NCI-H187 (cell line): ENCODE measurements at places on chromosomes 1 and 21.

DNA sequence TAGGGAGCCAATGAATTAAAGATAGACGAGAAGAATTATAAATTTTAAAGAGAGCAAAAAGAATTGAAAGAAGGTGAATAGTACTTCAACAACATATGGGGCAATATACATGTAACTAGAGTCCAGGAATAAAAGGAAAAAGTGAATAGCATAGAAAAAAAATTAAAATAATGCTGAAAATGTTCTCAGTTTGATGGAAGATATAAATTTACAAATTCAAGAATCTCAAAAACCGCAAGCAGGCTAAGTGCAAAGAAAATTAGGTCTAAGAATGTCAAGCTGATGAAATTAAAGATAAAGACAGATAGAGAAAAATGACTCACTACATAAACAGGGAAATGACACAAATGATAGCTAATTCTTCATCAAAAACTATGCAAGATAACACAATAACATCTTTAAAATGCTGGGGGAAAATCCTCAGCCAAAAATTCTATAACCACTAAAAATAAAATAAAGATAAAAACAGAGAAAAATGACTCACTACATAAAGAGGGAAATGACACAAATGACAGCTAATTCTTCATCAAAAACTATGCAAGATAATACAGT is 326.3 kb downstream of the TBX15 start:
- no peak for DNase-seq

DNA sequence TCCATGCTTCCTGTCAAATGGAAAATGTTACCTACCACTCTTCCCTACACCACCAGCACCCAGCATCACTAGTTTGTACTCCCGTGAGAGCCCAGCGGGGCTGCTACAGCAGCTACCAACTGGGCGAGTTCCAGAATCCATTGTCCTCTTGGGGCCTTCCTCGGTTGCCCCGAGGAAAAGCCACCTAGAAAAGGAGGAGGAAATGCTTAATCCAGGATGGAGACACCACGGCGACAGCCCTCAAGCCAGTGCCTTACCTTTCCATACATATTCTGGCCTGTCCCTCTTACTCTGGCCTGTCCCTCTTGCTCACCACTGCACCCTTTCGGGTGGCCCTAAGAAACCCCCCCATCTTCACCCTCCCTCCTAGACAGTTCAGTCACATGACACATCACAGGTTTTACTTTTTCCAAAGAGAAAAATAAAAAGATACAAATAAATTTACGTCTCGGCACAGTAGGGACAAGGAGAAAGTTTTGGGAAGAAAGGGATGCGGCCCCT is 478 bp downstream of the RIT1 start:
- peak; percentile 58 for DNase-seq

DNA sequence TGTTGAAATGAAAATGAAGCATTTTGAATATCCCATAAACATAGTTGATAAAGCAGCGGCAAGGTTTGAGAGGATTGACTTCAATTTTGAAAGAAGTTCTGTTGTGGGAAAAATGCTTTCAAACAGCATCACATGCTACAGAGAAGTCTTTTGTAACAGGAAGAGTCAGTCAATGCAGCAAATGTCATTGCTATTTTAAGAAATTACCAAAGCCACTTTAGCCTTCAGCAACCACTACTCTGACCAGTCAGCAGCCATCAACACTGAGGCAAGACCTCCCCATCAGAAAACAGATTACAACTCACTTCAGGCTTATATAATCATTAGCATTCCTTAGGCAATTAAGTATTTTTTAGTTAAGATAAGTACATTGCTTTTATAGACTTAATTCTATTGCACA is 33.8 kb upstream of the FCRL3 start:
- DNase-seq = no peak

- no peak for DNase-seq
Observed at GRCh38 chr1:228378090-228378872, 28.4 kb downstream of the TRIM11 start.

GRCh38 chr1:93676427-93676826 is 5.2 kb downstream of the BCAR3 start:
- no peak for DNase-seq

DNA sequence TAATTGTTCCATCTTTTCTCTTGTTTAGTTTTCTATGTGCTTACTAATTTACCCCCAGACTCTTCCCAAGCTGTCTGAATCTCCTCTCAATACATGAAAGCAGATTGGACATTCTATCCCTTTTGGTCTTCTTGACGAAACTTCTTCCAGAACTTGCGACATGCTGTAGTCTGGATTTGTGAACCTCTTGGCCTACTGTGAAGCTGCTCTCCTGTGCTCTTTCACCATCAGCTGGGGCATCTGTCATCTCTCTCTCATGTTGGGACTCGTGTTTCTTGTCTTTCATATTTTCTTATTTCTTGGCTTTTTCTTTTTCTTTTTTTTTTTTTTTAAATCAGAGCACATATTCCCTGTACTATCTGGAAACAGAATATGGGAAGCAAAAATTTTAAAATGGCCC is 6.8 kb downstream of the CPT2 start:
- DNase-seq = no peak
